ENCODE measurements at places on chromosomes 6 and 20.

DNA sequence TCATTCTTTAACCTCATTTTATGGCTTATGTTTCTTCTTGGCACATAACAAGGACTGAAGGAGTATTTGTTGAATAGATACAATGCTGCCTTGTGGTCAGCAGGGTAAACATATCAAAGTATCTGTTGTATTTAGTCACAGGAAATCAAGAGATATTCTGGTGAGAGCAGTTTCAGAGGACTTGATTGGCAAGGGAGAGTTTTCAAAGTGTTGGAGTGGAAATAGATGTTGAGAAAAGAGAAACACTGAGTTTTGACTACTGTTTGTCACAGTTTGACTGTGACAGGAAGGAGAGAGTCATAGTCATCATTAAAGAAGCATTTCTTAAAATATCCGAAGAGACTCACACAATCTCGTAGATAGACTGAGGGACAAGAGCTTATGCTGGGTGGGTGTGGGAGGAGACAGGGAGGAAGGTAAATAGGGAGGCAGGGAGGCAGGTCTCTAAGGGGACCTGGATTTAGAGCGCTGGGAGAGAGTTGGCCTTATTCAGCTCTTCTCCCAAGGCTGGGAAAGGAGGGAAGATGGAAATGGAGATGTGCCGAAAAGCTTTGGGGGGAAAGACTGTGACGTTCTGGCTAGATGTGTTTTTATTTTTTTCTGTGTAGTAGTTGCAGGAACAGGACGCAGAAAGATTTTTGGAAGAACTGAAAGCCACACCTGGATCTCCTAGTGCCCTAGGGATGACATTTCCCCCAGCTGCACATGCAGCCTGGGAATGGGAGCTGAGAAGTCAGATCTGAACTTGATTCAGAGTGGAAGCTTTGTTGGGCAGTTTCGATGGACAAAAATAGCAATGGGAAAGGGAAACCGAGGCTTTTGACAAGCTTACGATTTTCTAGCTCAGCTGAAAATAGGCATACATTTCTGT, 65.0 kb upstream of the IFNGR1 start:
- DNase-seq: no peak

DNA sequence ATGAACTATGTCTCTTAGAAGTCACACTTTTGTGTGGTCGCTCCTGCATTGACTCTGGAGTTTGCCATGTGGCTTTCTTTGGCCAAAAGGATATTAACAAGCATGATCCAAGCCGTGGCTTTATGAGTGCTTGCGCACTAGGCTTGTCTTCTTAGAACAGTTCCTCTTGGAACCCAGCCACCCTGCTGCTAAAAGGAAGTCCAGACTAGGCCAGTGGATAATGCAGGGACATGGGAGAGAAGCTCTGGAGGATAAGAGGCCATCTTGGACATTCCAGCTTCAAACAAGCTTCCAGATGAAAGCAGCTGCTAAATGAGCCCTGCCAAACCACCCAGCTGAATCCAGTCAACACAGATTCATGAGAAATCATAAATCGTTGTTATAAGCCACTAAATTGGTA, 346.4 kb downstream of the CDC5L start:
- no peak for DNase-seq

- DNase-seq: no peak
Observed at GRCh38 chr6:38599966-38600550, 39.7 kb downstream of the BTBD9 start.

- no peak for DNase-seq
Observed at GRCh38 chr20:25356271-25356933, 34.2 kb downstream of the ABHD12 start.

GRCh38 chr6:46730921-46731461, 4.2 kb downstream of the PLA2G7 start:
- no peak for DNase-seq

Measured in AG04449 (cell line).